ENCODE measurements at places on chromosomes 1 and 21. TPM values are rescaled to one million over a fixed set of nuclear protein-coding genes. Genes with fewer than 3 reads are reported as not detected.

DNA sequence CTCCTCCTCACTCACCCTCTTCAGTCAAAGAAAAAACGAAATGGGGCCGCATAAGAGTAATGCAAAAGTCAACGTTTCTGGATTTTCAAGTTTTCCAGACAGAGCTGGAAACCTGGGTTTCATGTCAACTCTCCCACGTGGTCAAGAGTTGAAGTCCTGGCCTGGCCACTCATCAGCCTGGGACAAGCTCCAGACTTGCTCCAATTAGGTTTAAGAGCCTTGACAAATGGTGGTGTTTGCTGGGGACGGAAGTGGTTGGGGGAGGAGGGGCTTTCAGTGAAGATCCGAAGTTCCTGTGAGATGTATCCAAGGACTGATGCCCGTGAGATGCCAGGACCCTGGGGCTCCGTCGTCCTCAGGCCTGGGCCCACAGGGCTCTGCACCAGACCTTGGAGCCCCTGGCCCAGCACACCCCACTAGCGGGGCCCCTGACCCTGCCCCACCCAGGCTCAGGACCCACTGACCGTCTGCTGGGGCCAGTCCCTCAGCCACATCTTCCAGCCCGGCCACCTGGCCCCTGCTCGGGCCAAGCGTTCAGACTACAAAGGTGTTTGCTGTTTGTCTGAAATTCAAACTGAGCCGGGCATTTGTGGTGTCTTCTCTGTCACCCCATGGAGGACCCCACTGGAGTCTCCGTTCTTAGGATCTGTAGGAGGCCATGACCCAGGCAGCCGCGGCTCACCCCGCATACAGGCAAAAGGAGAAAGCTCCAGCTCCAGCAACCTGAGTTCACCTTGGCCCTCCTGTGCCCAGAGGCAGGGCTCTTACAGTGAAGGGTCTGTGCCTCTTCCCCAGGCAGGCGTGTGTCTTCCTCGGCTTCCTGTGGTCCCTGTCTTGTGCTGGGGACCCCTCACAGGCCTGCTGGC is 53.3 kb downstream of the SIK1 start:
- no peak overlapping the region for H3K27ac ChIP-seq
- no peak overlapping the region for H3K4me3 ChIP-seq
- H3K27me3 ChIP-seq: no peaks in the 10 kb centered on the region
- no peak for DNase-seq
- H3K36me3 ChIP-seq: no peaks in the 10 kb centered on the region

DNA sequence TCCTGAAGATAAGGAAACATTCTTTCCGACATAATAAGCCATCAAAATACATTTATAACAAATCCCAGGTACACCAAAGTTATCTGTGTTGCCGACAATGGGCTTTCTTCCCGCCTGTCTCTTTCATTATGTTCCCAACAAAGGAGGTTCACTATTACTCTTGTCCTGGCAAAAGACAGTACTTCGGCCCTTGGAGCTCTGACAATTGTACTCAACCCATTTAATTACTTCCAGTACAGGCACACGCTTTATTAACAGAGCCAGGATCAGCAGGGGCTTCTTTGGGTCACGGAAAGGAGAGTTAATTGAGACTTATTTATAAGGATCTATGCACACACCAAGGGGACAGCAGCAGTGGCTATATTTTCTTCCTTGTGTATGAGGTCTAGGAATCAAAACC is 46.6 kb upstream of the DUSP10 start:
- no peaks in the 10 kb centered on the region for H3K27me3 ChIP-seq
- H3K27ac ChIP-seq: no peak overlapping the region
- peaks cover 4% of the 10 kb centered on the region for H3K4me1 ChIP-seq
- peak; percentile 36 for DNase-seq
- H3K4me3 ChIP-seq: no peak overlapping the region
- H3K36me3 ChIP-seq: no peaks in the 10 kb centered on the region

- peaks cover 80% of the 10 kb centered on the region for H3K4me1 ChIP-seq
- peaks cover 20% of the 10 kb centered on the region for H3K36me3 ChIP-seq
- H3K27me3 ChIP-seq: no peaks in the 10 kb centered on the region
- no peak overlapping the region for H3K4me3 ChIP-seq
These were observed 23.4 kb downstream of the LDLRAP1 start for GRCh38 chr1:25566730-25567341.

- H3K27ac ChIP-seq: no peak overlapping the region
- H3K4me3 ChIP-seq: no peak overlapping the region
- no peak for DNase-seq
These were observed 135.8 kb upstream of the PBX1 start for GRCh38 chr1:164423136-164423535.

DNA sequence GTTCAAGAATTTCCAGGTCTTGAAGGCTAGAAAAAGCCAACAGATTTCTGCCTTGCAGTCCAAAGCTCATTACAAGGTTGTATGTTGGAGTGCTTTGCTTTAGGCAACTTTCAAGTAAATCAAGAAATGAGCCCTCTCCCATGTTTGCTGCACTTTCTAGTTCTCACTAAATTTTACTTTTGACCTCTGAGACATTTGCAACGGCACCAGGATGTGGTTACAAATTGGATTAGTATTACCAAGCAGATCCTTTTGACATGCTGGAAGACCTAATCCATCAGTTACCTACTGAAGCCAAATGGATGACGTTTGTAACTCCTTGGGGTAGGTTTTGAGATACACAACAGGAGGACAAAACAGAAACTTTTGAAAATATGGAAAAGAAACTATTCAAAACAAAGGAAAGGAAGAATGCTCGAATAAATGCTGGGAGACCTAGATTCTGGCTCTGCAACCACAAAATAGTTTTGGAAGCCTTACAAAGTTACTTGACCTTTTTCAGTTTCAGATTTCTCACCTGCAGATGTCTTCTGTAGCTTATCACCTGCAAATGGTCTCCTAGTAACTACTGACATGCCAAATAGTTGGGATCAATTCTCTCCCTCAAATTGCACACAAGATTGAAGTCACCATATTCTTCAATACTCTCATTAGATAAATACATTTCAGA is 251.7 kb upstream of the ADGRL2 start:
- H3K27ac ChIP-seq: no peak overlapping the region
- no peaks in the 10 kb centered on the region for H3K27me3 ChIP-seq
- no peak for DNase-seq
- no peak overlapping the region for H3K4me3 ChIP-seq
- no peaks in the 10 kb centered on the region for H3K4me1 ChIP-seq

GRCh38 chr1:212628046-212628445 is 19.5 kb downstream of the ATF3 start:
- no peak for DNase-seq
- H3K4me3 ChIP-seq: no peak overlapping the region
- peaks cover 7% of the 10 kb centered on the region for H3K4me1 ChIP-seq
- no peak overlapping the region for H3K27ac ChIP-seq
- no peaks in the 10 kb centered on the region for H3K36me3 ChIP-seq

GRCh38 chr1:26993237-26994019 is at the start of gene TRNP1:
Gene TRNP1, plus strand, starts transcription at chr1:26993692. Its CDS starts 95 bp downstream, at chr1:26993787.
- peak within 1 kb of the TSS; percentile 52 for H3K4me3 ChIP-seq
- H3K4me1 ChIP-seq: peaks cover 45% of the 10 kb centered on the region
- peak; percentile 71 for DNase-seq
- no peak within 1 kb of the TSS for H3K27ac ChIP-seq
- no peaks in the 10 kb centered on the region for H3K36me3 ChIP-seq

The SPRR2G gene
- total RNA-seq: not detected
